ENCODE measurements at places on chromosomes 1 and 21. TPM values are rescaled to one million over a fixed set of nuclear protein-coding genes. Genes with fewer than 3 reads are reported as not detected.

OR2T34 gene
- not detected for total RNA-seq

IGFN1 gene
- not detected for total RNA-seq

PRELP gene
- total RNA-seq: 4.0 TPM

RHOU gene
- total RNA-seq: 9.0 TPM

HES3 gene
- total RNA-seq: not detected

NKAIN1 gene
- 7.5 TPM for total RNA-seq

TGFB2 gene
- 0.59 TPM for total RNA-seq

PGLYRP4 gene
- not detected for total RNA-seq

DNA sequence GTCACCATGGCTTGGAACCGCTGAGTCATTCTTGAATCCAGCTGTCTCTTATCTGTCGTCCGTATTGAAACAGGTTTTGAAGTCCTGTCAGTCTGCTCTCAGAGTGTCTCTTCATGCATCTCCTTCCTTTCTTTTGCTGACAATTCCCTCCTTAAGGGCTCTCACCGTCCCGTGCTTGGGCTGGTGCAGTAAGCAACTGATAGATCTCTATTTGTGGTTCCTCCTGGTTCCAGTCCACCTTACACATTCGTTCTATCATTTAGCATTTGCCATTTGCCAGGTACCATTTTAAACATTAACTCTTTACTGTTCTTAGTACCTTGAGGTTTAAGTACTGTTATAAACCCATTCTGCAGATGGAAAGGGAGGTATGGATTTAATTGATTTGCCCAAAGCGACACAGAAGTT, 88.9 kb downstream of the DYRK1A start:
- no peak for DNase-seq

DNA sequence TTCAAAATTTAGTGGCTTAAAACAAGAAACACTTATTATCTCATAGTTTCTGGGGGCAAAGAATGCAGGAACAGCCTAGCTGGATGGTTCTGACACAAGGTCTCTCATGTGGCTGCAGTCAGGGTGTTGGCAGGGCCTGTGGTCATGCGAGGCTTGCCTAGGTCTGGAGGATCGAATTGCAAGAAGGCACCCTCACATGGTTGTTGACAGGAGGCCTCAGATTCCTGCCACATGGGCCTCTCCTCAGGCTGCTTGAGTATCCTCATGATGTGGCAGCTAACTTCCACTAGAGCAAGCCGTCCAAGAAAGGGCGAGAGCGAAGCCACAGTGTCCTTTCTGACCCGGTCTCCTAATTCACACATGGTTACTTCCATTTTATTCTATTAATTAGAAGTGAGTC, 6.2 kb upstream of the NRIP1 start:
- DNase-seq: peak; percentile 58

GRCh38 chr1:159817276-159818041, 9.2 kb upstream of the SLAMF8 start:
- no peak for DNase-seq

- DNase-seq: peak; percentile 53
These were observed 6.3 kb downstream of the CDKN2C start for GRCh38 chr1:50976111-50976889.

GRCh38 chr1:186761358-186761757, 67.4 kb upstream of the PLA2G4A start:
- DNase-seq: no peak

GRCh38 chr1:226627924-226628611, 79.5 kb downstream of the STUM start:
- peak; percentile 35 for DNase-seq

- DNase-seq: no peak
These were observed 926 bp upstream of the SCMH1 start for GRCh38 chr1:41243079-41243385.

GRCh38 chr1:210445931-210446330, 117.2 kb downstream of the HHAT start:
- no peak for DNase-seq

DNA sequence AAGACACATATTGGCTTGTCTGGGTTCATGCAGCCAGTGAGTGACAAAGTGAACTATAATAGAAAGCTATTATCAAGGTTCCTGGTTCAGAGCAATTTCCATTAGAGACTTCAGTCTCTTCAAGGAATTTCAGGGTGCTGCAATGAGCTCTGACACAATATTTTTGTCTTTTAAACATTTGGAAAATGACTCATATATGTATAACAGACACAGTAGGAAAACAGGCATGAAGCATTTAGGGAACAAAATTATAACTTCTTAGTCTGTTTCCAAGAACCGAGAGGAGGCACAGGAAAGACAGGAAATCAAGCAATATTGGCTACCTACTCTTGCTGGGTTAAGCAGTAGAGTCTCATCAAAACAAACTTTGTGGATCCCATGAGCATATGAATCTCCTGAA, 170.4 kb downstream of the PTPRC start:
- no peak for DNase-seq

DNA sequence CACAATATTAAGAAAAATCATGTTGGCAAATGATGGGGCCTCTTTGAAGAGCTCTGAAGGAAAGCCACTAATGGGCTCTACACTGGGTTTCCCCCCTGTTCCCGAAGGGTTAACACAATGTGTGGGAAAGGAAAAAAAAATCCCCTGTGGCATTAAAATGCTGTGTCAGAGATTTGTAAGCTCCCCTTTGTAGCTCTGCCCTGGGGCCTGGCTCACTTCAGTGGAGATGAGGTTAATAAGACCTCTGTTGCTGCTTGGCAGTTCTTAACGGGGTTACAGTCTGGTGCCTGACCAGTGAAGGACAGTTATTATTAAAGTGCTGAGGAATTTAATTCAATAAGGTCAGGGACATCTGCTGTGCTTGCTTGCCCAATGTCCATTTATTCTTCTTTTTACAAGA, 129.7 kb upstream of the UBE2U start:
- no peak for DNase-seq

- DNase-seq: peak; percentile 48
These were observed 25.6 kb downstream of the MATN1 start for GRCh38 chr1:30697571-30698376.

DNA sequence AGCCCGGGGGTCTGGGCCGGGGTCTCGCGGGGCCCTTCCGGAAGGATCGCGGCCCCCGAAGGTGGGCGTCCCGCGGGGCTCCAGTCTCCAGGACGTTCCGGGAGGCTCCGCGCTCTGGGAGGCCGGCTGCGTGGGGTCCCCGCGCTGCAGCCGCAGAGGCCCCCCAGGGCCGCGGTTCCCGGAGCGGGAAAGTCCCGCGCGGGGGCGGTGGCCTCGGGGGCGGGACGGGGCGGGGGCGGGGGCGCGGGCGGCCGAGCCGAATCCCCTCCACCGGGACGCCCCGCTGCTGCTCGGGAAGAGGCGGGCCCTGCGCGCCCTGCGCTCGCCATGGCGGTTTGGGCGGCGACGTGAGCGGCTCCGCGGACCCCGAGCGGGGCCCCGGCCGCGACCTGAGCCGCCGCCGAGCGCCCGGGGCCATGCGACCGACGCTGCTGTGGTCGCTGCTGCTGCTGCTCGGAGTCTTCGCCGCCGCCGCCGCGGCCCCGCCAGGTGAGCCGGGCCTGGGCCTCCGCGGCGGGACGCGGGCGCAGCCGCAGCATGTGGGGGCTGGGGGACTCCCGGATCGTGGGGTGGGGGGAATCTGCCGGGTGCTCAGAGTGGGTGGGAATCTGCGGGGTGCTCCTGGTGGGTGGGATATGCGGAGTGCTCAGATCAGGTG, at the start of gene IFNGR2:
Gene IFNGR2 (plus strand): TSS at position 286 of the 658 bp plus-strand sequence. CDS start 131 bp downstream, at position 417.
- DNase-seq: peak; percentile 74

DNA sequence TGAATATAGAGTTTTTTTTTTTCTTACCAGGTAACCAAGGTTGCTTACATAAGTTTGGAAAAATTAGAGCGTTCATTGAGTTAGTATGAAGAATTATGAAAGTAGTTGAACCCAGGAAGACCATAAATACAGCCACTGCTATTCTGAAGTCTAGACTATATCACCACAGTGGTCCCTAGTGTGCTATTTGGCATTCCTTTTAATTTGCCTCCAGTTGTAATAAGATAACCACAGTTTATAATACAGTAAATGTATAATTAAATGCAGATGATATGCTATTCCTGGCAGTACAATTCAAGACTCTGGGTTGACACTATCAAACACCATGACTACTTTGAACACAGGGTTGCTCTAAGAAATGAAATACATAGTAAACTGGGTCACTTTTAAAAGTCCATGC, 270.5 kb downstream of the BRINP2 start:
- DNase-seq: no peak
